ENCODE measurements at places on chromosomes 12 and 14.

GRCh38 chr12:55996201-55996714 lies 818 bp upstream of the SUOX start:
- DNase-seq, result peak; percentile 61

- DNase-seq, result no peak
These were observed 111.9 kb downstream of the PIK3C2G start for GRCh38 chr12:18373181-18373580.

- DNase-seq, result no peak
These were observed 40.0 kb downstream of the FRS2 start for GRCh38 chr12:69509904-69510827.

DNA sequence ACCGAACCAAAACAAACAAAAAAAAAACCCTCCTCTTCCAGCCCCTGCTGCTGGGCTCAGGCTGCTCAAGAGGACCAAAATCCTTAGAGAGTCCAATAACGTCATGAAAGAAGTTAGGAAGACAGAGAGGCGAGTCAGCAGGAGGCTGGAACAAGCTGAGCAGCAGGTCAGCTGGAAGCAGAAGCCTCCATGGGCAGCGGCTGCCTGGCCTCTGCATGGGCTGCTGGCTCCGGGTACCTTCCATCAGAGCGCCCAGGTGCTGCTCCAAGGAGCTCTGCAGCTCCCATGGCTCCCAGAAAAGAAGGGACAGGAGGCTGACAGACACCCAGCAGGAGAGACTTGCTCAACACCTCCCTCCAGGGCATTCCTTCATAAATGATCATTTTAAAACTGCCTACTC lies 3.2 kb upstream of the KRT2 start:
- DNase-seq, result no peak

GRCh38 chr14:57029620-57030253 lies 219.5 kb upstream of the OTX2 start:
- DNase-seq, result no peak

- no peak for DNase-seq
These were observed 406.9 kb upstream of the SOX5 start for GRCh38 chr12:24356240-24356804.

DNA sequence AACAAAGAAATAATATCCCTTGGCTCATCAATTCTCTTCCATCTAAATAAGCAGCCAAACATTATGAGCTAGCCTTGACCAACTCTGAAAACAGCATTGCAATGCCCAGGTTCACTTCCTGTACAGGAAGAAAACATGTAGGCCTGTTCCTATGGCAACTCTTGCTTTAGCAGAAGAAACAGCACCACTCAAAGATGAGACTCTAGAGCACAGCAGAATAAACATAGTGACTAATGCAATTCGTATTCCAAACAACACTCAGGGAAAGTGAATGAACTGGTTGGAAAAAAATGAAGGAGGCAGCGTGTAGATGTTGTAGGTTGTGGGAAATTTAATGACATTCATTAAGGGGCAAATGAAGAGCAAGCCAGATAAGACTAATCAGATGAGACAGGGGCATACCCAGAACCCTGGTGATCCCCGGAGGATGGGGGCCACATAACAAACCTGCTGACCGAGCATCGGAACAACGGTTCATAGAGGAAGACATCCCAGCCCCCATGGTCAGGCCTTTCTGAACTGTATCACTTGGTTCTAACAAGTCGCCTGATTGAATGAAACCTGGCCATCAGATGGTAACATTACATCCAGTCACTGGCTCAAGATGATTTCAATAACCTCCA lies 9.0 kb downstream of the ARHGDIB start:
- no peak for DNase-seq

DNA sequence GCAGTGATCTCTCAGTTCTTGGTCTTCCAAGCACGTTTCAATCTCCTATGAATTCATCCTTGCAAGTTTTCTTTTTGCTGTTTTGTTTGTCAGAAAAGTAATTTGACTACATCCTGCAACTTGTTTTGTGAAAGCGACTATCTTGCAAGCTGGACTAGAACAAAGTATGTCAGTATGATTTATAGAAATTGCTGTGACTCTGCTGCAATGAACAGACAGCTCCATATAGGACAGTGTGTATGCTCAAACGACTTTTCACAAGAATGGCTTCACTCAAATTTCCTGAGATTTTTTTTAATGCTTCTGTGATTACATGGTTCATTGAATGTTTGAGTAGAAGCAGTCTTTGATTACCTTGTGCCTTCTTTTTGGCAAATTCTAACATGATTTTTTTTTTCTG lies 123.5 kb upstream of the TRHDE start:
- no peak for DNase-seq

- no peak for DNase-seq
These were observed 410.5 kb downstream of the MED13L start for GRCh38 chr12:115866909-115867525.

GRCh38 chr12:104583301-104583700 lies 126.6 kb downstream of the CHST11 start:
- no peak for DNase-seq

DNA sequence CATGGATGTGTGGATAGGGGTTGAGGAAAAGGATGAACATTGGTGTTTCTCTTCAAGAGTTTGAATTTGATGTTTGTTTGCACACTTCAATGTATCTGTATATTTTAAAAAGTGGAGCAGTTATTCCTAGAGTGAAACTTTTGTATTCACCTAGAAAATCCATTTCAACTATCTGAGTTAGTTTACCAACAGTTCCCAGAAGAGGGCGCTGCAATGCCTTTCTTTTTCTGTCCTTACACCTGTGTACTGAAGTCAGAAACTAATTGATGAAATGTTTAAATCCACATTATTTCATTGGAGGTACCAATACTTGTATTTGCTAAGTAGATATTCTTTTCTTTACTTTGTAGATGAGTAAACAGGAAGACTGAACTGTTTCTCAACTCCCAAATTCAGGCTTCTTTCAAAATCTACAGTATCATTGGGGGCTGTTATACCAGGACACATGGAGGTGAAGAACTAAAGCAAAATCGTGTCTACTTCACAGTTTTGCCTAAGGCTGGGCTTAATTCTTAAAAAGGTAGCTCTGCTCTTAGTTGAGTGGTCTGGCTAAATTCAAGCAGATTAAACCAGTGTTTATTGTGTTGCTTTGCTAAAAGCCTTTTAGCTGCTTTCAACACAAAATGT lies 26.6 kb upstream of the KLRB1 start:
- peak; percentile 23 for DNase-seq

GRCh38 chr14:88668448-88669116 lies 105.7 kb downstream of the ZC3H14 start:
- no peak for DNase-seq

DNA sequence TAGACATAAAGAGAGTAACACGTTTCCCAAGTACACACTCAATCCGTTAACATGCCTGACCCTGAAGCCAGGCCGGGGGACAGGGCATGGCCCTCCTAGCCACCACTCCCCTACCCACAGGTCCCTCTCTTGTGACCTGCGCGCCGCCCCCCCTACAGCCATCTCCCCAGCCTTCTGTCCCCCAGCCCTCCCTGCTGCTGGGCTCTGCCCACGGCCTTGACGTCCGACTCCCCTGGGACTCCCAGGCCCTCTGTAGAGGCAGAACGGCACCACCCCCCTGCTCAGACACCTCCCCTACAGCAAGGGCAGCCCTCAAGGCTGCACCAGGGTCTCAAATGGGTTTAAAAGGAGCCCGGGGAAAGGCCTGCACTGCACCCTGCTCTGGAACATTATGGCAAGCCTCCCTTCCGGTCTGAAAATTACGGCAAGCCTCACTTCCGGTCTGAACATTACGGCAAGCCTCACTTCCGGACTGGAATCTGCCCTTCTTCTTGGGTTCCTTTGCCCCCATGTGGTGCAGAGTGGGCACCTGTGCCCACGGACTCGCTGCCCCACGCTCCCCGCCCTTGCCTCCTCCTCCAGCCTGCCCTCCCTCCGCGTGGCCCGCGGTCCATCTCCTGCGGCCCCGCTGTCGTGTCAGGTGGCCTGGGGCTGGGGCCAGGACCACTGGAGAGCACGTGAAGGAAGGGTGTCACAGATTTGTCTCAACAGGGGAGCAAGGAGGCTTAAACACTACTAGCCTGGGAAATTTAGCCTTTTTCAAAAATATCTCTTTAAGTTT lies 77.6 kb downstream of the MOK start:
- no peak for DNase-seq

- DNase-seq, result no peak
These were observed 1.5 kb downstream of the PTPRB start for GRCh38 chr12:70635755-70636154.

DNA sequence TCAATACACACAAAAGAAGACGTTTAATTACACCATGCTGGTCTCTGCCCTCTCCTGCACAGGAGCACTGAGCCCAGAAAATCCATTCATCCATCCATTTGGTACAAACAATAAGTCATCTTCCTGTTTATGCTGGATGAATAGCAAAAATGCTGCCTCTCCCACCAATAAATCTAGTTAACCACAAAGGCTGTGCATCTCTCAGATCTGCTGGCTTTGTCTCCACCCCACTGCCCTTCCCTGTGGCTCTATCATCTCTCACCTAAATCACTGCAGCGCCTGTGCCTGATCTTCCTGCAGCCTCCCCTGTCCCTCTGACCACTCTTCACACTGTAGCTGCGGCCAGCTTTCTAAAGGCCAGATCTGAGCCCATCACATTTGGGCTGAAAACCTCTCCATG lies 72.9 kb upstream of the DDX11 start:
- DNase-seq, result no peak

DNA sequence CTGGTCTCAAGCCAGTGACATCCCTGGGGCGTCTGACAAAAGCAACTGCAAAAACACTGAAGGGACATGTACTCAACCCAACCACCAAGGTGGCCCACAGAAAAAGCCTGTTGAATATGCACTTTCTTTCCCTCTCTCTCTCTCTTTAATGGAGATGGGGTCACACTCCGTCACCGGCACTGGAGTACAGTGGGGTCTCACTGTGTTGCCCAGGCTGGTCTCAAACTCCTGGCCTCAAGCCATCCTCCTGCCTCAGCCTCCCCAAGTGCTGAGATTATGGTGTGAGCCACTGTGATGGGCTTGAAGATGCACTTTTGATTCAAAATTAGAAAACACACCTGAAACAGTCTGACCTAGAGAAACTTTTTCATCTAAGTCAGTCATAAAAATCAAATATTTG lies 7.2 kb upstream of the CD27 start:
- no peak for DNase-seq

- no peak for DNase-seq
These were observed 59.9 kb downstream of the PRKAB1 start for GRCh38 chr12:119727600-119728443.

DNA sequence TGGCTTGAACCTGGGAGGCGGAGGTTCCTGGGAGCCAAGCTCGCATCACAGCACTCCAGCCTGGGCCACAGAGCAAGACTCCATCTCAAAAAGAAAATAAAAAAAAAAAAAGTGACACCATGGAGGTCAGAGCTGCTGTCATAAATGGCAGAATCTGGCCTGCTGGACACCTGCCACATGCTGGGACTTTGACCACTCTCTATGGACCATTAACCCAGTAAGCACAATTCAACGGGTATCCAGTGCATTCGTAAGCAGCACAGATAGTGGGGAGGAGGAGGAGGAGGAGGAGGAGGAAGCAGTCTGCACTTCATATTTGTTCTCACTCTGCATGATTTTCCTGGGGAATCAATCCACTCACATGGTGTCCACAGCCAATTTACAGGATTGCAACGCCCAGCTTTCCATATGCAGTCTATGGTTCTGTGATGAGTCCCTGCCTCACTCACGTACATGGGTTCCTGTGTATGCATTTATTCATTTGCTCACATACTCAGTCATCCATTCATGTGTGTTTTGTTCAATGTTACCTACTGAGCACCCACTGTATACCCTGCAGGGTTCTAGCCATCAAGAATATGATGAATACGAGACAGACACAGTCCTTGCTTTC lies 326.8 kb downstream of the GLT1D1 start:
- no peak for DNase-seq

GRCh38 chr14:88556581-88556980 lies 1.8 kb upstream of the PTPN21 start:
- no peak for DNase-seq

DNA sequence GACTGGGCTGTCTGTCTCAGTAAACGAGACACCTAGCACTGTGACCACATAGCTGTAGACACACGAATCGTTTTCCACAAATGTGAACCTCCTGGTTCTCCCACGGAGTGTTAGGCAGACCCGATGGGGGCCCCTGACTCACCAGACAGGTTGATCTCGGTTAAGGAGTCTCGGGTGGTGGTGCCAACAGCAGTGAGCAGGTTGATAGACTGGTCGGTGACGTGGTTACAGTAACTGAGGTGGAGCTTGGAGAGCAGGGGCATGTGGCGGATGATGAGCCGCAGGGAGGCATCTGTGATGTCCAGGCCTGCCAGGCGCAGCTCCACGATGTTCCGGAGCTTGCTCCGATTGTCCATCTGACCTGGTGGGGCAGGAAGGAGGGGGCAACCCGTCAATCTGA lies 39.8 kb downstream of the RNF34 start:
- DNase-seq, result no peak

DNA sequence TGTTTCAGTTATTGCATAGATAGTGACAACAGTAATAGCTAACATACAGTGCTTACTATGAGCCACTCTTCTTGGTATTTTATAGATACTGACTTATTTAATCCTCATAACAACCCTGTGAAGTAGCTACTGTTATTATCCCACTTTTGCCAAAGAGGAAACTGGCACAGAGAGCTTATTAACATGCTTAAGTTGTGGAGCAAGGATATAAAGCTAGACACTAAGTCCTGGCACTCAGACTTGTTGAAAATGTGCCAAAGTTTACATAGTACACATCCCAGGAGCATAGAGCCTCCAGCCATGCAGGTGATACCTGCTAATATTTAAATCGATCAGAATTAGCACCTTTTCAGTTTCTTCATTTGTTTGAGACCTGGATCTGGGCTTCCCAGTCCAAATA lies 41.8 kb downstream of the VEZT start:
- DNase-seq, result no peak

GRCh38 chr12:109738209-109738608 lies 24.6 kb downstream of the FAM222A start:
- no peak for DNase-seq

DNA sequence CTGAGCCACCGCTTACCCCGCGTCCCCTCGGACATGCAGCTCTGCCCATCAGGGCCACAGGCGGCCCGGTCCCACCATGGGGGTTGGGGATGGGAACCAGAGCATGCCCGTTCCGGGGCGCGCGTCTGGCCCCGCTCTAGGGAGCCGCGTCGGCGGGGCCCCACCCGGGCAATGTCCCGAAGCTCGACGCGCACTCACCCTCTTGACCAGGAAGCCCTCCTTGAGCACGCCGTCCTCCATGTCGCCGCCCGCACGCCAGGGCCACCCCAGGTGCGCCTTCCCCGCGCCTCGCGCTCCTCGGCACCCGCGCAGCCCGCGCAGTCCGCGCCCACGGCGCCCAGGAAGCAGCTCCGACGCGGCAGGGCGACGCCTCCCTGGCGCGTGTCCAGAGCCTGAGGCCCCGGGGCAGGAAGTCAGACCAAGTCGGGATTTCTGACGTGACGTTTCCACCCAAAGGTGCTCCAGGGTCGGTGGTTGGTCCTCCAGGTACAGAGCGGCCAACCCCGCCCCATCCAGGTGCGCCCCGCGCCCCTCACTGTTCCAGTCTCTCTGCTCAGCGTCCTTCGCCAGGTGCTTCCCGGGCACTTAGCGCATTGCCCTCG lies at the start of gene PLEK2:
Gene PLEK2 (minus strand): TSS at position 346 of the 602 bp plus-strand sequence. CDS start 106 bp downstream, at position 240.
- no peak for DNase-seq

- no peak for DNase-seq
These were observed 40.3 kb upstream of the TRAF3 start for GRCh38 chr14:102736956-102737355.
